Right ventricle myocardium inferior (tissue), 1 donor: ENCODE measurements at places on chromosomes 11 and 22.

DNA sequence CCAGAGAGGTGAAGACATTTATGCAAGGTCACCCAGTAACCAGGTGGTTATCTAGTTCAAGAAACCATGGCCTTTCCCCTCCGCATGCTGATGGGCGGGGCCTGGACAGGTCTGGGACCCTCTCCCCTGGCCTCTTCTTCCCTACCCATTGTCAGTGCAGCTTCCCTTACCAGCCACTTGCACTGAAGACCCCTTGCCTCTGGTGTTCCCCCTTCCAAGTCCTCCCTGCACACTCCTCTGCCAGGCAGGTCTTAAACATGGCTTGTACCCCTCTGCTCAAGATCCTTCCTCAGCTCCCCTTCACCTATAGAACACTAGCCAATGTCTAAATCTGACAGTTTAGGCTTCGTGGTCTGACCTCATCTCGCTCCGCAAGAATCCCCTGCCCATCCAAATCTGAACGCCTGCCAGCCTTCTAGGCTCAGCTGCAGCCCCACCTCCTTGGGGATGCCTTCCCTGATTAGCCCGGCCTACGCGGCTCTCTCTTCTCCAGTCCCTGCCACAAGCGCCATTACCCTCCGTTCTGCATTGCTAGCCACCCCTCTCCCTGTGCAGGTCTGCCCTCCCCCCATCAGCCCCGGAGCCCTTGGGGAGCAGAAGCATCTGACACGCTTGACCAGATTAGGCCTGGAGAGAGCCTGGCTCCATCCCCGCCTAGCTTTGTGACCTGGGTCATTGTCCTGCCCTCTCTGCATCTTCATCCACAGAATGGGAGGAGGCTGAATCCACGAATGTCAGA, 213.8 kb downstream of the DSCAML1 start:
- DNase-seq = no peak

DNA sequence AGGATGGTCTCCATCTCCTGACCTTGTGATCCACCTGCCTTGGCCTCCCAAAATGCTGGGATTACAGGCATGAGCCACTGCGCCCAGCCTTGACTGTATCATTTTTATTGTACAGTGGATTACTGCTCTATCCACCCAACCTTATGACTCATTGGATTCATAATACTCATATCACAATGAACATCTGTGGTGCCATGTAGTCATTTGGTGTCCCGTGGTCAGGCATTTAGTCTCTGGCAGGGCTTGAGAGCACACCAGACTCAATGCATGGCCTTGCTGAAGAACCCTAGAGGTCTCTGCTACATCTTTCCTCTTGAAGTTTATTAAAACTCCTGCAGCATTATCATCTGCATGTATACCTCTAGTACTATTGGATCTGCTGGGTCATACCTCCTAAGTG, 98.0 kb upstream of the LDLRAD3 start:
- DNase-seq = no peak

- DNase-seq = no peak
These were observed 20.6 kb upstream of the SYT7 start for GRCh38 chr11:61601512-61601911.

- no peak for DNase-seq
These were observed 17.4 kb downstream of the KCTD21 start for GRCh38 chr11:78170874-78171549.

- no peak for DNase-seq
These were observed 256.1 kb upstream of the SYN3 start for GRCh38 chr22:33314316-33314715.

GRCh38 chr11:19502691-19503253, 209.9 kb upstream of the NAV2 start:
- no peak for DNase-seq

- DNase-seq = no peak
These were observed 118.2 kb downstream of the FAR1 start for GRCh38 chr11:13786688-13787087.

DNA sequence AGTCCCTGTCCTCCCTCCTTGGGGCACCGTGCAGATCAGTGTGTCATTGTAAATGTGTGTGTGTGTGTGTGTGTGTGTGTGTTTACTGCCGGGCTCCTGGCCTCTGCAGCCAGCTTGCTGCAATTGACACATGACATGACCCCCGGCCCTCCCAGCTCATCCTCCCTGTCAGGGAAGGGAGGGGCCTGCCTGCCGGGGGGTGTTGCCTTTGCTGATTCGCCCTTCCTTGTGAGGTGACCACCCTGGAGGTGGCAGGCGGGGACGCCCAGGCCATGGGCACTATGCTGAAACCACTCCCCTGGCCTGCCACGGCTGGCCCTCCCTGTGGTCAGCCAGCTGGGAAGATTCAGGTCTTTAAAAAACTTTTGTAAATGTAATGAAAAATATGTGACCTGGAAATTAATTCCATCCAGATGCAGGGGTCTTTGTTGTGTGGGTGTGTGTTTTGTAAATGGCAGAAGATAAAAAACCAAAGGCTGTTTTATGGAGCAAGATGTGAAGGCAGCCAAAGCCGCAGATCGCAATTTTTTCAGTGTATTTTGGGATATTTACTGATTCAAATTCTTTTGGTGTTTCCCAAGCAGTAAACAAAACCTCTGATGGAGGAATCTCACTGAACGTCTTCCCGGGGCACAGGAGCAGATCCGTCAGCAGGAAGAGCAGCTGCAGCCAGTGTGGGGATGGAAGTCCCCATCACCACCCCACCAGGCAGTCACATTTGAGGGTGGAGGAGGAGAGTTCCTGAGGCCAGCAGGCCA, 23.2 kb downstream of the SHISAL1 start:
- no peak for DNase-seq

- no peak for DNase-seq
These were observed 344.7 kb downstream of the MN1 start for GRCh38 chr22:27456696-27457503.

GRCh38 chr22:32712644-32713355, 88.7 kb upstream of the TIMP3 start:
- no peak for DNase-seq

GRCh38 chr11:87290304-87290922, 252.7 kb downstream of the TMEM135 start:
- DNase-seq = no peak

- DNase-seq = no peak
These were observed 7.6 kb upstream of the OR52K2 start for GRCh38 chr11:4441515-4441914.

GRCh38 chr11:28833670-28834069, 725.5 kb downstream of the METTL15 start:
- no peak for DNase-seq

DNA sequence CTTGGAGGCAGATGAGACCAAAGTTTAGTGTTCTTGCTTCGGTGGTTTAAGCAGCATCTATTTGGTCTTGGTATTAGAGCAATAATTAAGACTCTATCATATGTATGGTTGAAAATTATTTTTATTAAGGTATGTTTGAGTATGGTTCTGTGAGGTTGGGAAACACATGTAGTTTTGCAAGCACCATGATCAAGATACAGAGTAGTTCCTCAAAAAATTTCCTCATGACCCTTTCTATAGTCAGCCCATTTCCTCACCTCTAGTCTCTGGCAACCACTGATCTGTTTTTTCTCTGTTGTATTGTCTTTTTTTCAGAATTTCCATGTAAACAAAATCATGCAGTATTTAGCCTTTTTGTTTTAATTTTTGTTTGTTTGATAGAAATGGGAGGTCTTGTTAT, 18.4 kb downstream of the MTMR3 start:
- no peak for DNase-seq

- peak; percentile 66 for DNase-seq
These were observed 75.7 kb upstream of the MYO18B start for GRCh38 chr22:25666308-25666707.

- no peak for DNase-seq
These were observed 46.3 kb downstream of the TRAF6 start for GRCh38 chr11:36463781-36464180.

GRCh38 chr11:13883042-13883441, 79.5 kb upstream of the SPON1 start:
- no peak for DNase-seq

DNA sequence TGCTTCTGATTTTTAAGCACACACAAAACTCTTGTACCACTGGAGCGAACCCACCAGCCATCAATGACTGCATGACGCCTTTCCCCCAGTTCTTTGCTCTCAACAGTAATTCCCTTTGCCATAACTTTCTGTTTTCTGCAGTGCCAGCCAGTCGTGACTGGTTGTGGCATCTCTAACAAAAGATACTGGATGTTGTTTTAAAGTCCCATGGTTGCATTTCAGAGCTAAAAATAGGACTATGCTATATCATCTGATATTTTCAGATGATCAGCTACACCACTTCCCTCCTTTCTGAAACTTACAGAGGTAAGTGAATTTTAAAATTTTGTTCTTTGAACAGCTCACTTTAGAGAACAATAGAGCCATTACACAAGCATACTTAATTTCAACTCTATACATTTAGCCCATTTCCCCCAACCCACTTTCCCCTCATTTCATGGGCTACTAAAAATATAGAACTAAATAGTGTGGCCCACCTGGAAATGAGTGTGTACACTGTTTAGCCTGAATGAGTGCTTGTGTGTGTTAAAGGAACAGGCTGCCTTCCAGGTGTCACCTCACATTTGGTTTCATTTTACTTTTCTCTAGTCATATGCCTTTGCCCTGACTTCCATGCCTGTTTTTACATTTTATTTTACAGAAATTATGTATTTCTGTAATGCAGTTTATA, 136.9 kb upstream of the ZC3H12C start:
- DNase-seq = no peak

DNA sequence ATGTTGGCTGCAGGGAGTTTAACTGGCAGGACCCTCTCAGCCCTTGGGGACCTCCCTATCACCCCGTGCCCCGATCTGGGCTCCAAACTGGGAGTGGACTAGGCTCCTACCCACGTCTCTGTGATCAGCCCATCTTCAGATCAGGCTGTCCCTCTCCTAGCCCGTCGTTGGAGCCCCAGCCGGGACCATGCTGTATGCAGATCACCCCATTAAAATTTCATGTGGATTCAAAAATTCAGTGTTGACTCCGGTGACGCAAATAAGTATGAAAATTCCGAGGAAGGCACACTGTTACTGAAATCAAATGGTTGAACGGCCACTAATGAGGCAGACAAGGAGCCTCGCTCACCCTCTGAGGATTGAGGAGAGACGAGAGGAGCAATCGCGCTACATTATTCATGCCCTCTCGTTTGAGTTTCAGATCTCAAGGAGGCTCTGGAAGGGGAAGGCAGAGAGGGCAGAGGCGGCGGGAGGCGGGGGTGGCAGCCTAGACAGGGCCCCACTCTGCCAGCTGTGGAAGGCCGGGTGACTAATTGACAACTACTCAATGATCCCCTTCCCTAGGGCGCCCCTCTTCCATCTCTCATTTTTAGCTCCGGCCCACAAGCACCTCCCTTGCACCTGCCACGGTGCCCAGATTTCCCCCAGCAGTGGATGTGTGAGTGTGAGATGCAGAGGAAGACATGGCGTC, 255.4 kb downstream of the MIAT start:
- DNase-seq = no peak

DNA sequence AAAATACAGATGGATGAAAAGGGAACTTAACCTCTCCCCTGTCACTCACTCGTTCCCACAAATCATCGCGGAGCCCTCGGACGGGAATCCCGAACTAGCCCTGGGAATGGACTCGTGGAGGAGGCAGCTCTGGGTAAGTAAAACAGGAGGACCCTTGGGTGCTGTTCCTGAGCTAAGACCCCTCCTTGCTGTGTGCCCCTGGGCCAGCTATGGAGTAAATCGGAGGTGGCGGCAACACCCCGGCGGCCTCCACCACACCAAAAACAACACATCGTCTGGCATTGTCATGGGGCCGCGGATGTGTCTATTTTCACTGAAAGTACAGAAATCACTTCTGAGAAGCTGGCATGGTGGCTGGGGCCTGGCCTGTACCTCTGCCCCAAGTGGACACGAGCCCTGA, 12.1 kb downstream of the CPT1A start:
- no peak for DNase-seq

DNA sequence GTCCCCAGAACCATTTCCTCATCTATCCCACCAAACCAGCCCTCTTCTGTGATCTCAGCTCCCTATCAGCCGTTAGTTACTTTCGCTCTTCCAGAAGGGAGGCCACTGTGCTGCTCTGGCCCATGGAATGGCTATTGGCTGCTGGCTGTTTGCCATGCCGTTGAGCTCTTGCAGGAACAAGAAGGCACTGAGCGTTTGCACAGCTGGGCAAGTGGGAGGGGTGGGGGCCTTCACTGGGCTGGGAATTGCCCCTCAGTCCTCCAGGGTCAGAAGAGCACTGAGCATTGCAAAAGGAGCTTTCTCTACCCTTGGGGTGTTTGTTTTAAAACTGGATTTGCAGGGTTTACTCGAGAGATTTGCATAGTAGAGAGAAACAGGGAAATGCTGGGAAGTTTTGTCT, 129.0 kb upstream of the PARVA start:
- DNase-seq = peak; percentile 90

- DNase-seq = no peak
These were observed 117.4 kb upstream of the TMEM45B start for GRCh38 chr11:129698212-129698611.

DNA sequence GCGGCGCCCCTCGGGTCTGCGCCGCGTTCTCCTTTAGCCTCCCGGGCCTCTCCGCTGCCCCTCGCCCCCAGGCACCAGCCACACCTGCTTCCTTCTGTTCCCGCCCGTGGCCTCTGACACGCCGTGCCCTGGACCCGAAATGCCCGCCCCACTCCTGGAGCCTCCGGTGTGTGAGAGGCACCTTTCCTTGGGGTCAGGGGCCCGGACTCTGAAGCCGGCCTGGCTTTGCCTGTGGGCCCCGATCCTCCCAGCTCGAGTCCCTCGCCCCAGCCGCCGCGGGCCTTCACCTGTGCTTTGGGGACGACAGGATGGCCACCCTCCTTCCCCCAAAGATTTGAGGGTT, 661 bp upstream of the CDPF1 start:
- no peak for DNase-seq

- no peak for DNase-seq
These were observed 84.6 kb upstream of the GUCY1A2 start for GRCh38 chr11:107102692-107103477.

GRCh38 chr22:37371911-37372310, 55.4 kb downstream of the ELFN2 start:
- DNase-seq = no peak

DNA sequence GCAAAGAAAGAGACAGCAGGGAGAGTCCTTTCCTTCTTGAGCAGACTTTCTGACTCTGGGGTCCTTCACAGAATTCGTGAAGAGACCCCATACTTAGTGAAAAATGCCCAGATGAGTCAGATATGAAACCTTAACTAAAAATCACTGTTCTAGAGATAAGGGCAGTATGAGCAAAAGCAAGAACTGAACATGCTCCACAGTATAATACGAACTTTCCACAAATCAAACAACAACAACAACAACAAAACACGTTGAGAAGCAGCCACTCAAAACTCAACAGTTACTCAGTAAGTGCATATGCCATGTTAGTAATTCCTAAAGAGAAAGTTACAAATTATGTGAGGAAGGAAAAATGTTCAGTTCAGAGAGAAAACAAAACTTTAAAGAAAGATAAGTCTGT, 44.3 kb downstream of the PITPNB start:
- no peak for DNase-seq

DNA sequence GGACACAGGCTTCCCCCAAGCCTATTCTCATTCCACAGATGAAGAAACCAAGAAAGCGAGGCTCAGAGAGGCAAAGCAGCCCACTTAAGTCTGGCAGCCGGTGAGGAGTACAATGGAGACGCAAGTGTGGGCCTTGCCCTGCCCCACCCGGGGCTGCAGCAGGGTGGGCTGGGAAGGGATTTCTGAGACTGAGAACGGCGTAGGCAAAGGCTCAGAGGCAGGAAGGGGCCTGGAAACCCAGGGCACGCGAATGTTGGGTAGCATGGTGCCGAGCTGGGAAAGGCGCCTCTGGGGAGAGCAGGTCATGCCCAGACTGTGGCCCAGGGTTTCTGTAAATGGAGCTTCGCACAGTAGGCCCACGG, 47.5 kb upstream of the SHISAL1 start:
- peak; percentile 25 for DNase-seq
